Progenitor cell of endocrine pancreas (in vitro differentiated cells): ENCODE measurements at places on chromosomes 7 and 10. TPM values are rescaled to one million over a fixed set of nuclear protein-coding genes. Genes with fewer than 3 reads are reported as not detected.

DNA sequence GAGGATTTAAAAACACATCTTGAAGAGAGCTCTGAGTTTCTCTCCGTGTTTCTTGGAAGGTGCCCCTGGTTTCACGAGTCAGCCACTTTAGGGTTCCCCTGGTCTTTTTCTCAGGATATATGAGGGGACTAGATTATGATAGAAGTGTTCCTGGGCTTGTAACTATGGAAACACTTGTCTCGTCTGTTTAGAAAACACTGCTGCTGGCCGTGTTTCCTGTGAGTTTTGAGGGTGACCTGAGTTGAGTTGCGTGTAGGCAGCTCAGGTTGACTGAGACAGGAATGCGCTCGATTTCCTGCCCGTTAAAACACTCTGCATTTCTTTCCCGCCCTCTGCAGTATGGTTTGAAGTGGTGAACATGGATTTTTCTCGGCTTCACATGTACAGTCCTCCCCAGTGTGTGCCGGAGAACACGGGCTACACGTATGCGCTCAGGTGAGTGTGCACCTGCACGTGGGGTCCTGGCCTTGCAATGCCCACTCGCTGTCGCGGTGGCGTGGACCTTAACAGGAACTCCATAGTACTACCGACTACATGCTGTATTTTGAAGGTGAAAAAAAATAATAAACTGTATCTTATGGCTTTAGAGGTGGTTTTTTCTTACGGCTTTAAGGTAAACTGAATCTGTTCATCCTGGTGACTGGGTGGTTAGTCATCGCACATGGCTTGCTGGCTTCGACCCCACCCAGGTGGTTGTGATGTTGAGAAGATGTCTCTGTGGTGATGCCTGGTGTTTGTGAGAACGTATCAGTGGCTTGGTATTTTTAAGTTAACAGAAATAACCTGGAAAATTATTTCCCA is at the start of gene SUN1:
TSS of gene SUN1 (plus strand) at position 310 of the 801 bp plus-strand sequence. CDS start at position 359, 49 bp downstream.
- H3K4me1 ChIP-seq = peaks cover 15% of the 10 kb centered on the region
- no peak within 1 kb of the TSS for H3K4me3 ChIP-seq
- H3K36me3 ChIP-seq = peaks cover 6% of the 10 kb centered on the region
- no peaks in the 10 kb centered on the region for H3K27me3 ChIP-seq

Gene POLR2J2
- total RNA-seq = 8.6 and 8.9 TPM in 2 replicates

Gene CC2D2B
- total RNA-seq = 0.77 and 0.82 TPM in 2 replicates

Gene ENTPD7
- 29.1 and 31.2 TPM in 2 replicates for total RNA-seq

Gene NCOA4
- 84.0 and 88.3 TPM in 2 replicates for total RNA-seq

DNA sequence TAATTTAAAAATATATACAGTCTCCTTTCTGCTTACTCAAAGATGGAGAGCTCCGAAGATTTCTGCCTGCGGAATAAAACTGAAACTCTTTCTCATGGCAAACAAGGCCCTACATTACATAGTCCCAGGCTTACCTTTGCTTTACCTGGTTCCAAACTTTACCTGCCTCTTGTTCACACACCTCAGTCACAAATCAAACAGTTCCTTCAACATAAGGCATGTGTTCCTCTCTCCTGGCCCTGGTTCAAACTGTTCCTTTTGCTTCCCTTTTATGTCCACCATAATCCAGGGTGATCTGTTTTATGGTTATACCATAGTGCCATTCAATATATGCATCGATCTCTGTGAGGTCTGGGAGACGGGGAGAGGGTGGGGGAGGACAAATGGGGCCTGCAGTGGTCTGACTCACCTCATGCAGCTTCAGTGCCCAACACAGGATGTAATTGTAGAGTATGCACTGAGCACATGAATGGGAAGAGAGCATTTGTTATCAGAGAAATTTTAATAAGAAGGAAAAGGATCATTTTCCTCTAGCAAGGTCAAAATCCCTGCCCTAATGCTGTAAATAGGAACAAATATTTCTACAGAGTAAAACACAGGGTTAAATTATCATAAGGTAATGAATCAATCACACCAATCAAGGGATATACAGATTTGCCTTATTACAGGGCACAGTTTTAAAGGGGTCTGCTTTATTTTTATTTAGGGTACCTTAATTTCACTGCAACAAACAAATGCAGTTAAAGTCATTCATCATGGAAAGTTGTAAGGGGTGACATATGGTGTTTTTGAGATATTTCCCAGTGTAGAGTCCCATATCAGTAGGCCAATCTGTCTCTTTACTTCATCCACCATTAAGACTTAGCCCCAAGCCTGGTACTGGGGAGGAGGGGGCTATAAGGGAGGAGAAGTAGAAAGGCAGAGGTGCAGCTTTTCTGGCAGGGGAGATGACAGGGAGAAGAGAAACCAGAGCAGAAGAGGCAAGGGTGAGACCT is 88.8 kb upstream of the PDE1C start:
- no peaks in the 10 kb centered on the region for H3K36me3 ChIP-seq
- H3K4me1 ChIP-seq = peaks cover 6% of the 10 kb centered on the region
- DNase-seq = no peak
- no peak overlapping the region for H3K4me3 ChIP-seq

Gene EVX1
- not detected in 2 replicates for total RNA-seq

Gene WEE2
- total RNA-seq = 0.16 and 0.36 TPM in 2 replicates

- no peaks in the 10 kb centered on the region for H3K4me1 ChIP-seq
- H3K27ac ChIP-seq = no peak overlapping the region
- no peak overlapping the region for H3K4me3 ChIP-seq
- DNase-seq = no peak
- no peaks in the 10 kb centered on the region for H3K27me3 ChIP-seq
Observed at GRCh38 chr7:93964262-93964661, 39.9 kb downstream of the BET1 start.

GRCh38 chr7:603152-603951 is 83.7 kb upstream of the PDGFA start:
- H3K4me3 ChIP-seq = no peak overlapping the region
- H3K4me1 ChIP-seq = peaks cover 1% of the 10 kb centered on the region
- DNase-seq = no peak

DNA sequence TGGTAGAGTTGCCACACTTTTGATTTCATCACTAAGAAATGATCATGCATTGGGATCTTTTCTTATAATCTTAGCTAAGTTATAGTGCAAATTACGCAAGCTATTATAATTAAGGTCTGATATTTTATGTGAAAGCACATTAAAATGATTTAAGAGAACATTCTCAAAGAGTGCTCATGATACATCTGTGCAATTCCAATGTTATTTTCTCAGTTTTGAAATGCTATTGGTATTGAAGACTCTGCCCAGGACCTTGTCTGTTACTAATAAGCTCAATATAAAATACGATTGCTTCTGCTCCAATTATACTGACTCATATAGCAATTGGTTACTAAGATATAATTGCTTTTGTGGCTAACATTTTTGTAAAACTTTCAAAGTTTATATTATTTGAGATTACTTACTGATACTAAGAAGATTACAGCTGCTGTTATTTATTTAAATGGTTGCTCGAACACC is 180.9 kb downstream of the ADAM12 start:
- no peaks in the 10 kb centered on the region for H3K4me1 ChIP-seq
- H3K4me3 ChIP-seq = no peak overlapping the region
- H3K36me3 ChIP-seq = no peaks in the 10 kb centered on the region
- no peak for DNase-seq
- no peak overlapping the region for H3K27ac ChIP-seq
- peaks cover 17% of the 10 kb centered on the region for H3K27me3 ChIP-seq

Gene CXCL12
- 4.2 and 4.6 TPM in 2 replicates for total RNA-seq

Gene PPP1R3C
- 29.5 and 30.0 TPM in 2 replicates for total RNA-seq

DNA sequence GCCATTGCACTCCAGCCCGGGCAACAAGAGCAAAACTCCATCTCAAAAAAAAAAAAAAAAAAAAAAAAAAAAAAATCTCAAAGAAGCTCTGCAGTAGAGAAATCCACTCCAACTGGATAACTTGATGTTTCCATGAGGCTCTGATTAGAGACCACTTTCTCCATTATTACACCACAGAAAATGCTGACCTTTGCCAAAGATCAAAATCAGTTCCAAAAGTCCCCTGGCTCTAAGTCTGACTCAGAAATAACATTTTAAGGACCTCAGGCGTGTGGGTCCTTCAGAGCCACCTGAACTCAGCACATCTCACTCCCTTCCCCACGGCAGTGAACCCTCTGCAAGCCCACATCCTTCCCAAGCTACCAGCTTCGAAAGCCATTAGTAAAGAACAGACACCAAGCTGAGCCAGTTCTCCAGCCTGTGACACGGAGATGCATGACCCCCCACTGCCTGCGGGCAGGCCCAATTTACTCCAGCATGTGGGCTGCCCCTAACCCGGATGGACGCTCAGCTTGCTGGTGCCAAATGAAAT is 13.8 kb upstream of the TMEM120A start:
- peak overlapping the region; percentile 48 for H3K27ac ChIP-seq
- H3K4me3 ChIP-seq = no peak overlapping the region
- DNase-seq = no peak
- no peaks in the 10 kb centered on the region for H3K4me1 ChIP-seq
- no peaks in the 10 kb centered on the region for H3K27me3 ChIP-seq

GRCh38 chr10:9357471-9357870 is 1303.0 kb downstream of the GATA3 start:
- no peaks in the 10 kb centered on the region for H3K4me1 ChIP-seq
- no peak overlapping the region for H3K4me3 ChIP-seq
- no peak for DNase-seq
- H3K27me3 ChIP-seq = no peaks in the 10 kb centered on the region
- no peak overlapping the region for H3K27ac ChIP-seq
- no peaks in the 10 kb centered on the region for H3K36me3 ChIP-seq

DNA sequence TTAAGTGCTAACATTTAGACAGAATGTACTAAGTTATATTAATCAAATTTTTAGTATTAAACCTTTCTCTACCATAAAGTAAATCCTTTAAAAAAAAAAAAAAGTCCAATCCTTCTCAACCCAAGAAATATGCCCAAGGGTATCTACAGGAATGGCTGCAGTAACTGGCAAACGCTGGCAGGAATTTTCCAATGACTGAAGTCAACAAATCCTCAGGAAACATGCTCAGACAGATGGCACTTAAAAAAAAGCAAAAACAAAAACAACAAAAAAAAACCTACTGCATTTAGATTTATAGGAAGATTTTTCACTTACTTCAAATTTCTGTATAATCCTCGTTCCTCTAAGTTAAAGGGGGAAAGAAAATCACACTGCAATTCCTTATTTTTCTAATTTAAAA is 666 bp downstream of the SVIL start:
- H3K4me3 ChIP-seq = peak overlapping the region; percentile 75
- peaks cover 11% of the 10 kb centered on the region for H3K36me3 ChIP-seq
- peak overlapping the region; percentile 74 for H3K27ac ChIP-seq
- H3K4me1 ChIP-seq = peaks cover 39% of the 10 kb centered on the region
